ENCODE measurements at places on chromosomes 3 and 15.

GRCh38 chr15:37217567-37217966 is 117.2 kb upstream of the MEIS2 start:
- no peak for DNase-seq

DNA sequence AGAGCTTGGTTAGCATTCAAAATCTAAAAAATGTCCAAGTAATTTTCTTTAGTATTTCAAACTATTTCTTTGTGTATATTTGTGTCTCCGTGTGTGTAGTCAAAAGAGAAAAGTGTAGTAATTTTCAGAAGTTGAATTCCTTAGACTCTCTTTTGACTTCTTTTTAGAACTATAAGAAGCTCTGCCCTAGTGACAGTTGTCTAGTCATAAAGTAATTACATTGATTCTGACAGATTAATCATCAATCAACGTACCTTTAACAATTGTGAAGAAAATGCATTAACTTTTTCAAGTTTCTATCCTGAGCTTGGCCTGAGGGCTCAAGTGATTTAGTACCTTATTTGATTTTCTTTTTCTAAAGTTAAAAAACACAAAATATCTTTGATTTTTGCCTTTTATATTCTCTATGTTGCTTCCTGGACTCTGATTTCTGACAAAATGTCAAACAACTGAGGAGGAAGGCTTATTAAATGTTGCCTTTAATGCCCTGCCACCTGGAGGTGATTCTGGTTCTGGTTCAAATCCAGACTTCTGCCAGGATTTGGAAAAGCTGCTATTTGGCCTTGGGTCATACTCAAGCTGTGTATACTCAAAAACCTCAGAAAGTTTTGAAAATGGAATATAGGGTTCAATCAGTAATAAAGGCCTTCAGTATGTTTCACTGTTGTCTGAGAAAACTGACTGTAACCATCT is 653.6 kb downstream of the NSUN3 start:
- no peak for DNase-seq

DNA sequence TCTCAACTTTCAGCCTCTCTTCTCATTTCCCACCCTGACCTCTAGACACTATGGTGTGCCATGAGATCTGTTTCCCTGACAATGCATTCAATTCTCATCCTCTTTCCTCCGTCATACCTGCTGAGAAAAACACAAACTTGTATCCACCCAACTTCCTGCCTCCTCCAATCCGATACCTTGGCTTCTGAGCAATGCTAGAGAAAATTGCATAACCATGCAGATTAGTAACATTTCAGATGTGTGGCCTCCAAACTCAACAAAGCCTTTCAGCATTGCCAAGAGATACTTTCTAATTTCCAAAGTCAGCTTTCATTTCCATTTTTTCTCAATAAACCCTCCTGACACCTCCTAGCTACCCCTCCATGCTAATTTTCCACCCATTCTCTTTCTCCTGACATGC is 88.5 kb downstream of the MINAR1 start:
- no peak for DNase-seq

DNA sequence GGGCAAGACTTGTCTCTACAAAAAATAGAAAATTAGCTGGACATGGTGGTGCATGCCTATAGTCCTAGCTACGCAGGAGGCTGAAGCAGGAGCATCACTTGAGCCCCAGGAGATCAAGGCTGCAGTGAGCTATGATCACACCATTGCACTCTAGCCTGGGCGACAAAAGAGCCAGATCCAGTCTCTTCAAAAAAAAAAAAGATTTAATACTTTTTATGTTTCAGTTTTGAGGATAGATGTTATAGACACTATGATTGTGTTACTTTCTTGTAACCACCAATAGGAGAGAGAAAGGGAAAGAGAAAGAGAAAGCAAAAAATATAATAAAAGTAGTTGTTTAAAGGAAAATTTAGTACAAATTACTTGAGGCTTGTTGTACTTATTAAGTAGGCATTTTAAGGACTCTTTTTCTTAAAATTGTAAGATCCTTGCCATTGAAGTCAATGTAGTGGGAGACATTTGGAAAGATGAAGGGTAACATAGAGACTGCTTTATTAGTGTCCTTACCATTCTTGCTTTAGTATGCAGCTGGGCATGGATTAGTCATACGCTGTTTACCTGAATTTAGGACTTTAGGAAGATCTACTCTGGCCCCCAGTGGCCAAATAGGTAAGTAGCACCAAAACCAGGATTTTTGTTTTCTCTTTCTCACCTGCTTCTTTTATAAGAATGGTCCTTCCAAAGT is 35.1 kb upstream of the ZDHHC23 start:
- DNase-seq, result no peak

GRCh38 chr3:104447681-104448080 is 919.0 kb upstream of the ALCAM start:
- DNase-seq, result no peak

GRCh38 chr15:39585389-39585841 is 4.5 kb downstream of the THBS1 start:
- no peak for DNase-seq

DNA sequence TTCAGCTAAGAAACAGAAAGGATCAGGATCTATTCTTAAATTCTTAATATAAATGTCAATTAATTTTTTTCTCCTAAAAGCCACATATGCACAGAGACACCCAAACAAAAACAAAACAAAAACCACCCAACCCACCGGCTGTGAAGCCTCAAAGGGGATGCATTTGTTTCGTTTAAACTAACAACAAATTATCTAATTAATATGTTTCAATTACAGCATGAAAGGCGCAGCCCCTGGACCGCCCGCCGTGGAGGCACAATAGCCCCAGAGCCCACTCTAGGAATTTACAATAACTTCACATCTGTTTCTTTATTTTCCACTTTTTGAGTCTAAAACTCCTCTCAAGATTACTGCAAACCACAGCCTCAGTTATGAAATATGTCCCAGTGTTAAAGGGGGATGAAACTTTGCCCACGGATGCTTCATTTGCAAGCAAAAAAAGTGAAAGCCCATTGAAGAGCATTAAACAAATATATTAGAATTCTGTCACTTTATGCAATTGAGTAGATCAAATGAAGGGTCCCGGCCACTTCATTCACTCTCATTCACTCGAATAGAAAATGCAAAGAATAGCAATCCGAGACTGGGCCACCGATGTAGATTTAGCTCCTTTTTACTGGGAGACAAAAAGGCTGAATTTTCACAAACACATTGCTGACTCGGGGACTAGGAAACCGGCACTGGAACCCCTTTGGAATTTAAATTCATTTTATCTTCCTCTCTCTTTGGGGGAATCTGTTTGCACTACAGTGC is 6.0 kb downstream of the FOXB1 start:
- DNase-seq, result no peak

DNA sequence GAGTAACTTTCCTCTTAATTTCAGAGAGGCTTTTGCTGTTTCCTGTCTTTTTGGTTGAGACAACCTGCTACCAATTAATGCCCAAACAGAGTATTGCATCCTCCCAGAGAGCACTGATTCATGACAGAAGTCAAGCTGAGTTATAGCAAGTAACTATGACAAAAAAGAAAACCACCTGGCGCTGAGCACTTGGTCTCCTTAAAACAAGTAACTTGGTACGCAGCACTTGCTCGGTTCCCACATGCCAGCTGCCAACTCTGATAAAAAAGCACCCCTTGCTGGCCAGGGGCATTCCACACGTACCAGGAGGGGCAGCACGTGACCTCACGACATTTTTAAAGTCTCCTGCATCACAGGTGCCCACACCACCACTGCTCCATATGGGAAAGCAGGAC is 13.5 kb upstream of the MYO5C start:
- DNase-seq, result no peak

- DNase-seq, result no peak
These were observed 156.2 kb downstream of the FGF12 start for GRCh38 chr3:192570821-192571791.

DNA sequence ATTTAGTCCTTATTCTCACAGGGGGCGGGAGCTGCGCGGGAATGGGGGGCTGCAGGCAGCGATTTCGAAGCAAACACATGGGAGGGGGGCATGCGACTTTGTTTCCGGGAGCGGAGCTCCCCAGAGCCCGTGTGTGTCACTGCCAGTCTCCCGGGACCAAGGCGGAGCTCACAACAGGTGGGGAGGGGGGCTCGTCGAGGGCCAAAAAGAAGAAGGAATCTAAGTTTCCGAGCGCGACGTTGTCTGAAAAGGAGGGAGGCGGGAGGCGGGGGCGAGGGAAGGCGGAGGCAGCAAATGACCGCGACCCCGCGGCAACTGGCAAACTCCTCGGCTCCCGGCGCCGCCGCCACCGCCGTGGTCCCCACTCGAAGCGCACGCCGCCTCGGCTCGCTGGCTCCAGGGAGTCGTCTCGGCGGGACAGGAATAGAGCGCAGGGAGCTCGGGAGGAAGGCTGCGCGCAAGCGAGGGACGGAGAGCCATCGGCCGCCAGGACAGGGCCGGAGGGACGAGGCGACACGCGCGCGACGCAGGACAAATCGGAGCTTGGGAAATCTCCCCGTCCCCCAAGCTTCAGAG is 1.4 kb downstream of the FOXP1 start:
- no peak for DNase-seq

- DNase-seq, result no peak
These were observed 11.4 kb upstream of the CAND2 start for GRCh38 chr3:12785096-12785495.

GRCh38 chr3:10933021-10933420 is 59.5 kb upstream of the SLC6A1 start:
- DNase-seq, result no peak

- no peak for DNase-seq
These were observed 64.2 kb upstream of the TMEM115 start for GRCh38 chr3:50423543-50423942.

DNA sequence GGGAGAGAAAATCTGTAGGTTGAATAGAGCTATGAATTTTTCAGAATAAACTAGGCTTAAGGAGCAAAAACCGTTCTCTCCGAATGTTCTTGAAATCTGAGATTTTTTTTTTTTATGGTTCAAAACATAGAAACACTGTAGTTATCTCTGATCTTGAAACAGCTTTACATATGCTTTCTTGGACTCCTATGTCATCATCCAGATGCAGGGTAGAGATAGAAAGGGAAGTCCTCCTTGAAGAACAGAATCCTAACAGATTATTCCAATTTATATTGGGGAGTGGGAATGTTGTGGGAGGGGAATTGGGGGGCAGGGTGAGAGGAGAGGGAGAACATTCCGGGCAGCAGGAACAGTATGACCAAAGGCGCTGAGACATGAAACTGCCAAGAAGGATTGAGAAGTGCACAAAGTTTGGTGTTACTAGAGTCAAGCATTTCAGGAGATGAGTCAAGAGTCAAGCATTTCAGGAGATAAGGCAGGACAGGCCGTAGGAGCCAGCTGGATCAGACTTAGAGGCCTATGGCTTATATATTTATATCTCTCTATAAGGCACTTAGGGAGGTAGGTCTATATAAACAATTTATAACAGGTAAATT is 21.9 kb upstream of the ST3GAL6 start:
- DNase-seq, result no peak

GRCh38 chr3:46566040-46566641 is at the start of gene LRRC2:
Gene LRRC2, minus strand, starts transcription at chr3:46566302. Its CDS starts 14,711 bp downstream, at chr3:46551591.
- no peak for DNase-seq

- no peak for DNase-seq
These were observed 85.4 kb downstream of the MAGI1 start for GRCh38 chr3:65953301-65953812.

GRCh38 chr3:147189016-147189415 is 217.3 kb downstream of the ZIC4 start:
- no peak for DNase-seq

- no peak for DNase-seq
These were observed 45.2 kb upstream of the POLG start for GRCh38 chr15:89379818-89380217.

DNA sequence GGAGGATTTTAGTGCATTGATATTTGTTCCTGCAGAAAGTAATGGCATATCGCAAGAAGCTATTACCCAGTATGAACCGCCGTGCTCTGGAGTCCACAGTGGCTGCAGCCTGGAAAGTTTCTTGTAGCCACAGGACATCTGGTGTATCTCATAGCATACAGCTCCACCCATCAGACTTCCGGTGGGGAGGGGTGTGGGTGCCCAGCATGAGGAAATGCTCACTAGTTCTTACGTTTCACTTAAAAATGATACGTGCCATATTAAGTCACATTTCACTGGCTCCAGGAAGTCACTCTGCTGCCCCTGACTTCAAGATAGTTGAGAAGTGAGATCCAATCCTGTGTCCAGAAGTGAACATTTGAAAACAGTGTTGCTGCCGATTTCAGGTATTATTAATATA is 990.4 kb downstream of the GBE1 start:
- no peak for DNase-seq

- no peak for DNase-seq
These were observed 57.8 kb downstream of the CDC25A start for GRCh38 chr3:48130321-48130904.

- no peak for DNase-seq
These were observed 7.6 kb upstream of the TMEM44 start for GRCh38 chr3:194640829-194641228.

DNA sequence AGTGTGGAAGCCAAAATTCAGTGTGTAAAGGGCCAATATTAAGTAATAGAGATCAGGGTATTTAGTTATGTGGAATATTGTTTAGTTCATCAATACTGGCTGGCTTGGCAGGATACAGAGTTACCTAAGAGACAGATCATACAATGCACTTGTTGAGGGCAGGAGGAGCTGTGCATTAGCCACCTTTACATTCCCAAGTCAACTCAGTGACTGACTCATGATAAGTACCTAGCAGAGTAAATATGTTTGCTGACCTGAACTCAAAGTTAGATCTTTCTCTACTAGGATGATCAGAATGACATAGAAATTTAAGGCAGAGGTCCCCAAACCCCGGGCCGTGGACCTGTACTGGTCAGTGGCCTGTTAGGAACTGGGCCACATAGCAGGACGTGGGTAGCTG is 3.5 kb upstream of the ABHD17C start:
- no peak for DNase-seq

- DNase-seq, result no peak
These were observed 128.5 kb upstream of the LRIG1 start for GRCh38 chr3:66629150-66629981.

- DNase-seq, result no peak
These were observed 69.4 kb upstream of the PLXNA1 start for GRCh38 chr3:126913524-126913923.

DNA sequence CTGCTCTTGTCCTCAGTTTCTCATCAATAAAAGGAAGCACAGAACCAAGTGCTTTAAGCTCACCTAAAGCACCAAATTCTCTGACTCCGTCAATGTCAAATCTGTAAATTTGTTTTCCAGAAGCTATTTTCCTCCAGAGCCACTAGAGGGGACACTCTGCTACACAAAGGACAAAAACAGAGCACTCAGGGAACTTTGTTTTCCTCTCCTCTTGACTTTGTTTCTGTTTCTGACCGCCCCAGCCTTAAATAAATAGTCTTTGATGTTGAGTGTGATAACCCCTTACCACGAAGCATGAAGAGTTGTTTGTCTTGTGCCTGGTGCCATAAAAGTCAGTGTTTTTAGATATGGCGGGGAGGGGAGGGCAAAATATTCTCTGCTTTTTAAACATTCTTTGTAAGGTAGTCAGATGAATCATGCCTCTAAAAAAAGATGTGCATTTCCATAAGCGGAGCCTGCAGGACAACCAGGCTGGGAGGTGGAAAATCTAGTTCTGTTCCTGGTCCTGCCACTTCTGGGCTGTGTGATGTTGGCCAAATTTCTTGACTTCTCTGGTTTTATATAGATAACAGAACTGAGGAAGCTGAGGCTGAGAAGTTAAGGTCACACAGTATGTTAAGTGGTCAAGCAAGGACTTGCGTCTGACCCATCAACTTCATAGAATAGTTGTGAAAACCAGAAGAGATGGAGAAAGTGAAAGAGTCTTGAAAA is 7.3 kb upstream of the ZBTB38 start:
- DNase-seq, result peak; percentile 62

Measured in SK-N-MC (cell line).